ENCODE measurements at places on chromosomes 13 and 19. TPM values are rescaled to one million over a fixed set of nuclear protein-coding genes. Genes with fewer than 3 reads are reported as not detected.

- DNase-seq = no peak
Measured at GRCh38 chr13:54150851-54151250, 1122.2 kb downstream of the OLFM4 start.

DNA sequence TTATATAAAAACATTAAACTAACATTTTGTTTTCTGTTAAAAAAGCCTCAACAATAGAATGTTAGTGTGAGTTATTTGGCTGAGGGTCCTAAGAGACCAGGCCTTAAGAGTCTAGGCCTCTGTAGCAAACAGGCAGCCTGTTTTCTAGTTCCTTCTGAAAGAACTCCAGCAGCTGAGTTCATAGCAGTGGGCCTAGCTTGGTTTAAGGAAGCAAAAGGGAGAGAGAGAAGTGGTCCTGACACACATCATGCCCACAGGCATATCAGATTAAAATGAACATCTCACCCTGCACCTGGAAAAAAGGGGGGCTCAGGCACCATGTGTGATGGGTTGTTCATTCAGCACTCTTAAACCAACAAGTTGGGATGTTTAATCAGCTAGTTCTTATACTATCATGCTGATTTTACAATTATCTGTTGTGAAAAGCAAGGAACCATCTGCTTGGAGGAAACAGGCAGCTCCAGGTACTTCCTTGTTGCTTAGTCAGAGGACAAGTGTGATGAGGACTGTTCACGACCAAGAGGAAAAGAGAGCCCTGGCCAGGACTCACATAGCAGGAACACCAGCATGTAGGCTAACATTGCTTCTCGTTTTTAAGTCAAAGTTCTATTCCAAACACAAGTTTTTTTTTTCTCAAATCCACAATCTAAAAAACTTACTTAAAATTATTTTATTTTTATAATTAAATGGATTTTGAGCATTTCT, 81.3 kb upstream of the FRY start:
- DNase-seq = no peak

- no peak for DNase-seq
Measured at GRCh38 chr19:1254081-1254527, 5.7 kb downstream of the MIDN start.

MYO16 gene
- total RNA-seq = 12.2 TPM

DNA sequence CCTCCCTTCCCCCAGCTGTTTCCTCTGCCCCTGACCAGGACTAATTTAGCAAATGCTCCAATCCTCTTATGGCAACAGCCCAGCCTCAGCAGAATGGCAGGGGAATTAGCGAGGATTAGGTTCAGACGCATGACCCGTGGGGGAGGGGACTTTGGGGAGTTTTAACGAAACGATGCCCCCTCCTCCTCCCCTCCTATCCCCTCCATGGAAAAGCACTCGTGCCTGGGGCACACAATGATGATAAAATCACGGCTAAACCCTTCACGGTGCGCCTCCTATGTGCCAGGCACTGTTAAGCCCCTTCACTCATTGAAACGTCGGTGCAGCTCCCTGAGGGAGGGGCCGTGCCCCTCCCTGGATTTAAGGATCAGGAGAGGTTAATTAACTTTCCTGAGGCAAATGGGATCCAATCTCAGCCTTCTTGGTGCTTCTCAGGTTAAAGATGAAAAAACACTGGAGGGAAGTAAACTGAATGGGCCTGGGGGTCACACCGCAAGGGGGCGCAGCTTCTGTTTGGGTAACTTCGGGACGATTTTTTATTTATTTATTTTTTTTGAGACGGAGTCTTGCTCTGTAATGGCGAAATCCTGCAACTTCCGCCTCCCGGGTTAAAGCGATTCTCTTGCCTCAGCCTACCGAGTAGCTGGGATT, 10.1 kb upstream of the TPRX2 start:
- peak; percentile 84 for DNase-seq

CKM gene
- total RNA-seq = 4,756 TPM

GRCh38 chr19:45645068-45645630, 6.0 kb upstream of the EML2 start:
- no peak for DNase-seq

DNA sequence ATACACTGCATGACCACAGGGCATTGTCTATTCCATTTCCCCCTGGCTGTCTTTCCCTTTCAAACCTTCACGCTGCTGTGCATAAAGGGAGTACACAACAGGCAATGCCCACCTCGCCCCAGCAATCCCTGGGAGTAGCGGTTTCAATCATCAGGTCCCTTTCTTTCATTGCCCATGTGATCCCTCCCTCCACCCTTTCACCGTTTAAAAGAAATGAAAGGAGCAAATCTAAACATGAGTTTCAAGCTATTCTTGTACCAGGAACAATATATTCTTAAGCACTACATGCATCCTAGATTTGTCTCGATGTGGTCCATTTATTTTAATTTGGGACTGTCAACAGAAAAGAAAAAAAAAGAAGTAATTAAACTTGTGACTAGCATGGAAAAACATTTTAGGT, 123.4 kb upstream of the ARGLU1 start:
- DNase-seq = no peak

DNA sequence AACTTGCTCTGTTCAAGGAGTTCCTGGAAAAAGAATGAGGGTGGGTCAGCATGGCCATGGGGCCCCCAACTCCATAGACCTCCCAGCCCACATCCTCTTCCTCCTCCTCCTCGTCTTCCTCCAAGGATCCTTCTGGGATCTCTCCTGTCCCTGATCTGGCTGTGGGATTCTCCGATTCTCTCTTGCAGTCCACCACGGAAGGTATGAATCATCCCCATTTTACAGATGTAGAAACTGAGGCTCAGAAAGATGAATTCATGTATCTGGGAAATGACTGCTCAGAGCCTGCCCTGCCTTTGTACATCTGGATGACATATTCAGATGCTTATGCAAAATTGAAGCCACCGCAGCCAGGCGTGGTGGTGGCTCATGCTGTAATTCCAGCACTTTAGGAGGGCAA, 2.2 kb upstream of the KANK2 start:
- DNase-seq = no peak

Measured in tongue (tissue), 3 donors.